ENCODE measurements at places on chromosomes 4 and X. TPM values are rescaled to one million over a fixed set of nuclear protein-coding genes. Genes with fewer than 3 reads are reported as not detected.

The MTTP gene
- 1.1 TPM for polyA plus RNA-seq

The CXorf65 gene
- polyA plus RNA-seq = 0.84 TPM

The MAGEA12 gene
- polyA plus RNA-seq = not detected

The ZNF630 gene
- polyA plus RNA-seq = 1.8 TPM

The PAGE1 gene
- polyA plus RNA-seq = not detected

The TSPAN7 gene
- polyA plus RNA-seq = 94.3 TPM
